Fibroblast of skin of scalp (primary cell): ENCODE measurements at places on chromosomes 2 and 18.
A peak's percentile ranks its signal among the peaks of the same experiment; 100 is the strongest.

- no peak for DNase-seq
These were observed 30.0 kb upstream of the BARD1 start for GRCh38 chr2:214839464-214839863.

GRCh38 chr18:48623468-48624235 lies 84.8 kb downstream of the CTIF start:
- peak; percentile 97 for DNase-seq

- no peak for DNase-seq
These were observed 110.4 kb upstream of the FOSL2 start for GRCh38 chr2:28282248-28282647.

DNA sequence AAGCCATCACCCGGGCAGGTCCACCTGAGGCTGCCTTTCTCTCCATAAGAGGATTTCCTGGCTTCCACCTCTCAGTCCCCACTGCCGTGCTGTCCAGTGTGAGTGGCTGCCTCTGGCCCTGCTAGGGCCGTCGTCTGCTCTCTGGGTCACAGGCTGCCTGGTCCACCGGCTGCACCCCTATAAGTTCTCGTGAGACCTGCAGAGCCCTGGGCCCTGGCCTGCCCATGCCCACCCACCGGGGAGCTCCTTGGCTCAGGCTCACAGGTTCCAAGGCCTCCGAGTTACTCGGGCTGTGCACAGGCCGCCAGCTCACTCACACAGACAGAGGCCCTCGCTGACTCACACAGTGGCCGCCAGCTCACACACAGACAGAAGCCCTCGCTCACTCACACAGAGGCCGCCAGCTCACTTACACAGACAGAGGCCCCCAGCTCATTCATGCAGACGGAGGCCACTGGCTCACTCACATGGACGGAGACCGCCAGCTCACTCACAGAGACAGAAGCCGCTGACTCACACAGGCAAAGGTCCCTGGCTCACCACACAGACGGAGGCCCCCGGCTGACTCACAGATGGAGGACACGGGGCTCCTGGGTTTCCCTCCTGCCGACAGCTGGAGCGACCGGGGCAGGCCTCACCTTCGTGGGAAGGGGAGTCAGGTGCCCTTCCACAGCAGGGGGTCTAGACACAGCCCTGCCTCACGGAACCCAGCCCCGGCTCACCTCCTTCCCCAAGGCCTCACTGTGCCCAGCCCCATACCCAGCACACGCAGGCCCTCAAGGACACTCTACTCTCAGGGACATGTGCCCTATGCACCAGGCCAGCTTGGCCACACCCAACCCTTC lies 334.1 kb upstream of the MYT1L start:
- DNase-seq: peak; percentile 63

- no peak for DNase-seq
These were observed 6.7 kb downstream of the NPPC start for GRCh38 chr2:231919341-231920035.

- DNase-seq: peak; percentile 31
These were observed 218.1 kb upstream of the TNP1 start for GRCh38 chr2:217077831-217078407.

DNA sequence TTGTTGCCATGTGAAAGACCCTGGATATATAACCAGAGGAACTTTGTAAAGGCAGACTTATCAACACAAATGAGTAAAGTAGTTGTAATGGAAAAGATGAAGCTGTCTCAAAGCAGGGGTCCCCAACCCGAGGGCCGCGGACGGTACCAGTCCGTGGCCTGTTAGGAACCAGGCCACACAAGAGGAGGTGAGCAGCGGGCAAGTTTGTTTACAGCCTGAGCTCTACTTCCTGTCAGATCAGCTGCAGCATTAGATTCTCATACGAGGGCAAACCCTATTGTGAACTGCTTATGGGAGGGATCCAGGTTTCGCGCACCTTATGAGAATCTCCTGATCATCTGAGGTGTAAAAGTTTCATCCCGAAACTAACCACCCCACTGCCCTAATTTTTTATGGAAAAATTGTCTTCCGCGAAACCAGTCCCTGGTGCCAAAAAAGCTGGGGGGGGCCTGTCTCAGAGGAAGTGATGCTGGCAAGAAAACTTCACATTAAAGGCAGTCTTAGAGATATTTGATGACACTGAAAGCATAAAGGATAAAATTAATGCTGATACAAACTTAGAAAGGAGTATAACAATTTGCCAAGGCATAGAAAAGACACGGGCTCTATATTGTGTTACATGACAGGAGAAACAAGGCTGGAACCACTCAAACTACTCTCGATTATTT lies 57.5 kb upstream of the MSTN start:
- no peak for DNase-seq

GRCh38 chr2:65714866-65715265 lies 282.5 kb upstream of the SPRED2 start:
- DNase-seq: no peak

DNA sequence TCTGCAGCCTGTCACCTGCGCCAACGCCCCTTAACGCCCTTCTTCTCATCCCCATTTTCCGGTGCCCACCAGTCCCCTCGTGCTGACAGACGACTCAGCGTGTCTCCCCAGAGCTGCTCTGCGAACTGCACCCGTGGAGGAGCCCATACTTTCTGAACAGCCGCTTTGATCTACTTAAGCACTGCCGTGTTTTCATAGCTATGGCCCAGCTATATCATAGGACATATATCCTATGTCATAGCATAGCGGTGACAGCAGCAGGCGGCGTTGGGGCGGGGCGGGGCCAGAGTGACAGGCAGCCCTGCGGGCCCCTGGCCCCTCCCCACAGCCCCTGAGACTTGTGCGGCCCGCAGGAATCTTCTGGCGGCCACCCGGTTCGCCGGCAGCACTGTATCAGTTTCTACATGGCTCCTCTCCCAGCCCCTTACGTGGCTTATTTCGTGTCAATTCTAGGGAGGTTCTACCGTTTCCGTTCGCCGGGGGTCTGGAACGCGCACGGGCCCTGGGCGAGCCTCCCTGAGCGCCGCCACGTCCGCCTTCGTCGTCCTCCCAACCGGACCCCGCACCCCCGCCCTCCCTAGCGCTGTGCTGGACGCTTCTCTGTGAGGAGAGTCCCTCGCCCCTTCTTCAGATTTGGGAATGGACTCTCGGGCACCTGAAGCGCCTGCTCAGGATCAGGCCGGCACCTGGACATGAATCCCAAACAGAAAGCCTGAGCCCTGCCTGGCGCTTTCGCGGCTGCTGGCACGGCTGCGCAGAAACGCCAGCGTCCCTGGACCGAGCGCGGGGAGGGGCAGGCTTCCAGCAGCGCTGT lies 35.4 kb downstream of the PTPN18 start:
- peak; percentile 82 for DNase-seq

GRCh38 chr2:220226076-220226475 lies 598.6 kb downstream of the SLC4A3 start:
- no peak for DNase-seq

GRCh38 chr2:54107455-54107764 lies 8.0 kb upstream of the ACYP2 start:
- no peak for DNase-seq

DNA sequence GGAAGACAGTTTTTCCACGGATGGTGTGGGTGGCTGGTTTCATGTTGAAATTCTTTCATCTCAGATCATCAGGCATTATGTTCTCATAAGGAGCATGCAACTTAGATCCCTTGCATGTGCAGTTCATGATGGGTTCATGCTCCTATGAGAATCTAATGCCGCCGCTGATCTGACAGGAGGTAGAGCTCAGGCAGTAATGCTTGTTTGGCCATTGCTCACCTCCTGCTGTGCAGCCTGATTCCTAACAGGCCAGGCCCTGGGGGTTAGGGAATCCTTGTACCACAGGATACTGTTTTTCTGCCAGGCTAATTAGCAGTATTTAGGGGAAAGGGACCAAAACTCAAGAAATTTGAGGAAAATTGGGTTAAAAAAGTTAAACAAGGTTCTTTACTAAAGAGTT lies 5.3 kb upstream of the LHCGR start:
- DNase-seq: no peak

DNA sequence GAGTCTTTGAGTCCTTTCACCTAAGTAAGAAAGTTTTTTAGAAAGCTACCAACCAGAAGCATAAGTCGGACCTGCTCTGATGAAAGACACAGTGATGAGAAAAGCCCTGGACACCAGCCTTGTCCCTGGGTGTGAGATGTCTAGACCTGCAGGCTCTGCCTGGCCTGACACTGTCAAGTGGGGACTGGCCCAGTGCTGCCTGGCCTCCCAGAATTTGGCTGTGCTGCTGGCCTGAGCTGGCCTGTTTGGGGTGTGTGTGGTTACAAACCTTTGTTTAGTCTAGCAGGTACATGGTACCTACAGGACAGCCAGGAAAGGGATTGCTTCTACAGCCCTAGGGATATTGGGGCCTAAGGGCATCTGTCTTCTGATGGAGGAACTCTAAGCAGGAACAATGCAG lies 48.3 kb downstream of the ASB1 start:
- no peak for DNase-seq

DNA sequence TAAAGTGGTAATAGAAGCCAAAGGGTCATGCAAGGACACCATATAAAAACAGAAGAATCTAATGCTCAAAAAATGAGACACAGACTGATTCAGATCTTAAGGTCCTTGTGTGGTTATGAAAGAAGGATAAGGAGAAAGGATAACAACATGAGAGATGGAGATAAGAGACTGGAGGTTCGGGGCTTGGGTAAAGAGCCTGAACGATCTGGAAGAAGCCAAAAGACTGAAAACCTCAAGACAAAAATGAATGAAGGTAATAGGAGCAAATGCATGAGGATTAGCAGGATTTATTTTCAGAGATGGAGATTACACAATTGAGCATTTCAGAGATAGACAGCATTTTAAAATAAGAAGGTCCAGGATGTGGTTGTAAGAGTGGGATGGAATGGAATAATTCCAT lies 26.1 kb downstream of the STK17B start:
- no peak for DNase-seq

DNA sequence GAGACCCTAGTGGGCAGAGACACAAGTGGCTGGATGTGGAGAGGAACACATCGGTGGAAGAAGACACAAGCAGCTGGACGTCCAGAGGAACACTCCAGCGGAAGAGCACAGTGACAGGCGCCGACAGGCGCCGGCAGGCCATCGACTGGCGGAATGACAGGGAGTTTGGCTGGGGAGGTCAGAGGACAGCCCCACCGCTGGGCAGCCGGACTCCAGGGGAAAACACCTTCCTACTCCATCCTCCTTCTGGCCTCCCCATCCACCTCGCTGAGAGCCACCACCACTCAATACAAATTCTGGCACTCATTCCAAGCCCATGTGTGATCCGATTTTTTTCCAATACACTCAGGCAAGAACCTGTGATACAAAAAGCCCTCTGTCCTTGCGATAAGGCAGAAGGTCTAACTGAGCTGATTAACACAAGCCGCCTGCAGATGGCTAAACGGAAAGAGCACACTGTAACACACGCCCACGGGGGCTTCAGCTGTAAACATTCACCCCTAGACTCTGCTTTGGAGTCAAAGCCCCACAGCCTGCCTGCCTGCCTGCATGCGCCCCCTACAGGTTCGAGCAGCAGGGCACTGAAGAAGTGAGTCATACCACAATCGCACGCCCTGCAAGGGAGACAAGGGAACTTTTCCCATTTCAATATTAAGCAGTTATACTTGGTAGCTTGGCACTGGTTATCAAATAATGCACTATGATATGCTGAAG lies 50.2 kb upstream of the LRP1B start:
- peak; percentile 20 for DNase-seq

GRCh38 chr2:40725950-40726349 lies 274.1 kb upstream of the SLC8A1 start:
- DNase-seq: no peak

GRCh38 chr2:186459009-186459408 lies 27.1 kb upstream of the ZC3H15 start:
- peak; percentile 12 for DNase-seq

DNA sequence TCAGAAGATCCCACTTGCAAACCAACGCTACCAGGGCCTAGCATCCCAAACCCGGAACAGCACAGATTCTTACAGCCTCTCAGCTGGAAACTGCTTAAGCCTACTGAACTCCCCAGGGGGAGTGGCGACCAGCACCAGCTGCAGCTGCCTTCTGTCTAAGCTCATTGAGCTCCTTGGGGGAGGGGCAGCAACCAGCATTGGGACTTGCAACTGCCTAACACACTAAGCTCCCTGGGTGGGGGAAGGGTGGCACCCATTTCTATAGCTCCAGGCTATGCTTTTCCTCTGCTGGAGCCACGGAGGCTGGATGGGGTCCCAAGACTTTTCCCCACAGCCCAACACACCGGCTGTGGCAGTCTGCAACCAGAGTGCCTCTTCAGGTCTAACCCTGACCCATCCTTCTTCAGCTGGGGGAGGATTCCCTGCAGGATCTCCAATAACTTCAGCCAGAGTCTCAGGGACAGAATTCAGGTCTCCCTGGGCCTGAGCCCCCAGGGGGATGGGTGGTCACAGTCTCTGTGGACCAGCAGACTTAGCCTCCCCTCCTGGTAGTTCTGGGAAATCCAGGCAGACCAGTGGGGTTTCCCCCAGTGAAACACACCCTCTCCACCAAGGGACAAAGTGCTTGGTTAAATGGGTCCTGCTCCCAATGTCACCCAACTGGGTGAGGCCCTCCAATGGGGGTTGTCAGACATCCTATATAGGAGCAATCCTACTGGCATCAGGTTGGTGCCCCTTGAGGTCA lies 45.9 kb upstream of the ITGA4 start:
- DNase-seq: peak; percentile 27

- DNase-seq: peak; percentile 10
These were observed 5.7 kb downstream of the DSEL start for GRCh38 chr18:67510831-67511230.

- peak; percentile 93 for DNase-seq
These were observed 29.5 kb upstream of the ATRAID start for GRCh38 chr2:27182346-27182745.

- DNase-seq: no peak
These were observed 38.5 kb downstream of the SFT2D3 start for GRCh38 chr2:127739800-127740199.

DNA sequence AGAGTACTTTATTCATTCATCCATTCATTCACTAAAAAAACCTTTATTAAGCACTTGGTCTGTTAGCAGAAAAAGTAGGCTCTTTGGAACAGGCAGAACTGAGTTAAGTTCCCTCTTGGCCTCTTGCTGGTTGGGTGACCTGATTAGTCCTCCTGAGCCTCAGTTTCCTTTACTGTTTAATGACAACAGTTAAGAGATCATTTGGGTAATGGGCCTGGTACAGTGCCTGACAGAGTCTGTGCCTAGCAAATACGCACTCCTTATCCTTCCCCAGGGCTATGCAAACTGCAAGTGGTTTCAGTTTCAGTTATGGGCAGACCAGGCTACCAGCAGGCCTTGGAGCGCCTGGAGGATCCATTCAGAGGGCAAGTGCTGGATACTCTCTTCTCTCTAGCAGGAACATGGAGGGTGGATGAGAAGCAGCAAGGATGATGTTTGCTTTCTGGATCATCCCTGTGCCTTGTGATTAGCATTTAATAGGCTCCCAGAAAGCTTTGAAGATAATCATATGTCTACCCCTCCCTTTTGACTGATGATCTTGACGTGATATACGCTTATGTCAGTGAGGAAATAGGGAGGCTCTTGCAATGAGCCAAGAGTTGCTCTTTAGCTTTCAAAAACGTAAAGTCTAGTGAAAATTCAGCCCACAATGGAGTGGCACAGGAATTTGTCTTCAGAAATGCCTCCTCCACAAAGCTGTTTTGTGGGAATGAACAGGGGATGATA lies 12.4 kb upstream of the TAF1B start:
- no peak for DNase-seq

- DNase-seq: peak; percentile 73
These were observed 88.0 kb downstream of the LTBP1 start for GRCh38 chr2:33034784-33035183.
